ENCODE measurements at places on chromosomes 1 and 21.

GRCh38 chr1:207825719-207826556 is 74.1 kb downstream of the CD46 start:
- DNase-seq, result no peak

- no peak for DNase-seq
Observed at GRCh38 chr1:57300186-57300585, 123.7 kb downstream of the DAB1 start.

DNA sequence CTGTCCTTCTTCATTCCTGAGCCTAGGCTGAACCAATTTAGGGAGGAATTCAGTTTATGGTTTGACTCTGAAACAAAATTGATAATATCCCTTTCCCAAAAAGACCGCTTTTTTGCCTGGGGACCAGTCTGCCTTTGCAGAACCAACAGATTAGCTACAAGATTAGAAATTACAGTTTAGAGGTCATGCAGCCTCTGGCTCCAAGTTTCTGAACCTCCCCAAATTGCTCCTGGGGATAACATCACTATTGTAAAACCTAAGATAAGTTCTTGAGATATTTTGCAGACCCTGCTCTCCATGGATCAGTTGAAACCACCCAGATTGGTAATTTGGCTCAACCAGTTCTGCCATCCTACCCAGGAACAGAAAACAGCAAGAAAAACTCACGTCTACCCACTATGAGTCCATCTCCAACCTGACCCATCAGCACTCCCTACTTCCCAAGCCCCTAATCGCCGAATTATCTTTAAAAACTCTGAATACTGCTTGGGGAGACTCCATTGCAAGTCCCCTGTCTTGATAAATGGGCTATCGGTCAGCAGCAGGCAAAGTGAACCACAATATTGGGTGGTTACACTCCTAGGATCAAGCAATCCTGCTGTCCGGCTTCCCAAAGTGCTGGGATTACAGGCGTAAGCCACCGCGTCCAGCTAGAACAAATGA is 605 bp upstream of the RABGGTB start:
- DNase-seq, result no peak

DNA sequence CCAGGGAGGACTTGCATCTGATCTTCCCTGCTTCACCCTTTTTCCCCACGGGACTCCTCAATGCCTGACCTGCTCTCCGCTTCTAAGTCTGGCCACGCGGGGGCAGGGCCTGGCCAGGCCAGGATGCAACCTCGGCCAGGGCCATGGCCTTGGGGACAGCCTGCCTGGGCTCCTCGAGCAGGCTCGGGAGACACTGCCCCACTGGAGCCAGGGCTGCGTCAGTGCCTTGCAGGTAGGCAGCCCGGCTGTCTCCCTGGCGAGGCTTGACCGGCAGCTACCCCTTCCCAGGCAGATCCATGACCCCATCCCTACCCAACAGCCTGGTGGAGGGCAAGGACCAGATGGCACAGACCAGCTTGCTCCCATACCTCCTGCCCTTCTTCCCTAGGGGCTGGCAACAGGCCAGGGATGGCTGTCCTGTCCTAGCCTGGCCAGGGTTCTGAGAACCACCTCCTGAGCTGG is 2.7 kb upstream of the PRDM16 start:
- no peak for DNase-seq

DNA sequence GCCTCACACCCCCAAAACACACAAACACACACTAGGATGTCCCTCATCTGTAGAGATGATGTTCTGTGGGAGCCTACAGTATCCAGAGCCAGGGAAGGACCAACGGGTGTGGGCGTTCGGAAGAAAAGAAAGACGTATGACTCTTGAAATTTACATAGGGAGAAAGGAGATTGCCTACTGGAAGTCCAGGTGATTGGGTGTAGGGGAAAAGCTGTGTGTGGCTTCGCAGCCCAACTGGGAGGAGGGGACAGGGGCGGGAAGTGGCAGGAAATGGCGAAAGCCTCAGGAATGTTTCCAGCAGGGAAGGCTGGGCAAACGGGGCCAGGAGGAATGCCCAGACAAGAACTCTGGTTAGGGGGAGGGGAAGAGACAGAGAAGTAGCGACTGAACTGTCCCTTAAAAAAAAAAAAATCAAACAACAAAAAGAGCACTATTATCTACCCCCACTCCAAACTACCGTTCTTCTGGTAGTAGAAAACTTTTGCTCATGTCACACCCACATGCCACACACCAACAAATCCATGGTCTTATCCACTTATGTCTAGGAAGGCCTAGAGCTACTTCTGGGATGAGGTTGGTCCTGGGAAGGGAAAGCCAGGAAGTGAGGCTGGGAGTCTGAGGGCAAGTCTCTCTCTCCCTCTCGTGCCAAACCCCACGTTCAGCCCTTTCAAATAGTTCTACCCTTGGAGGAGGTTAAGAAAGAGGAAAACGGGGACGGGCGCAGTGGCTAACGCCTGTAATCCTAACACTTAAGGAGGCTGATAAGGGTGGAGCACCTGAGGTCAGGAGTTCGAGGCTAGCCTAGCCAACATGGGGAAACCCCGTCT is 1.8 kb upstream of the CKS1B start:
- peak; percentile 65 for DNase-seq

DNA sequence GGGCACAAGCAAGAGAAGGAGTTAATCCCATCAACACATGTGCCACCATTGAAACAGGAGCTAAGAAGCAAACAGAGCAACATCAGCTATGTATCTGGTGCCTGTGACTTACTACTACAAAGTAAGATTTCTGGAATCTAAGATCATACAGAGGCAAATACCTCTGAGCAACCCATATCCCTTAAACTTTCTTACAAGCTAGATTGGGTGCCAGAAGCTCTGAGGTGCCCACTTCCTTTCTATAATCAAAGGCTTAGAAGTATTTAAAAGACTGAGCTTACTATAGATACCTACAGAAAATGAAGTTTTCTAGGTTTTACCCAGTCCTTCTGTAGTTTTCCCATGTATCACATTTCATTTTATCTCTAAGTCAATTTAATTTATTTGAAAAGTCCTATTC is 44.4 kb upstream of the ADAM30 start:
- DNase-seq, result no peak

DNA sequence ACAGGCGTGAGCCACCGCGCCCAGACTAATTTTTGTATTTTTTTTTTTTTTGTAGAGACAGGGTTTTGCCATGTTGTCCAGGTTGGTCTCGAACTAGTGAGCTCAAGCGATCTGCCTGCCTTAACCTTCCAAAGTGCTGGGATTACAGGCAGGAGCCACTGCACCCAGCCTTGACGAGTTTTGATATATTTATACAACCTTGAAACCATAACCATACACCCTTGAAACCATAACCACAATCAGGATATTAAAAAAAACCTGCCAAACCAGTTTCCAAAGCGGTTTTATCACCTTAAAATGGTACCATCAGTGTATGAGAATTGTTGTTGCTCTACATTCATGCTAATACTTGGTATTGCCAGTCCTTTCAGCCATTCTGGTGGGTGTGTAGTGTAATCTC is 3.7 kb upstream of the PHACTR4 start:
- no peak for DNase-seq

GRCh38 chr1:195185321-195185720 is 1422.9 kb downstream of the KCNT2 start:
- no peak for DNase-seq

- no peak for DNase-seq
Observed at GRCh38 chr1:145959957-145960467, 2.2 kb upstream of the LIX1L start.

DNA sequence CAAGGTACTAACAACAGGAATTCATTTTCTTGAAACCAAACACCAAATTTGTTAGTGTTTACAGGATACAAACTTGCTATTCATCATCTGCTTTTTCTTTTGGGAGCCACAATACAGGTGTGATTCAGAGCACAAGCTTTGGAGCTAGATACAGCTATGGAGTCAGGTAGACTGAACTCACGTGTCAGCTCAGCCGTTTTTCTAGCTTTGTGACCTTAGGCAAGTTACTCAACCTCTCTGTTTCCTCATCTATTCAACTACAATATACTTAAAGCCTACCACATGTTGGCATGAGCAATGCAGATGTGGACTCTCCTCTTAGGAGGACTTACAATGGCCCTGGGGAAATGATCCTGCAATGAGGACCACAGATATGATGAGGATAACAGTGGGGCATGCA is 6.3 kb downstream of the HTR1D start:
- no peak for DNase-seq

DNA sequence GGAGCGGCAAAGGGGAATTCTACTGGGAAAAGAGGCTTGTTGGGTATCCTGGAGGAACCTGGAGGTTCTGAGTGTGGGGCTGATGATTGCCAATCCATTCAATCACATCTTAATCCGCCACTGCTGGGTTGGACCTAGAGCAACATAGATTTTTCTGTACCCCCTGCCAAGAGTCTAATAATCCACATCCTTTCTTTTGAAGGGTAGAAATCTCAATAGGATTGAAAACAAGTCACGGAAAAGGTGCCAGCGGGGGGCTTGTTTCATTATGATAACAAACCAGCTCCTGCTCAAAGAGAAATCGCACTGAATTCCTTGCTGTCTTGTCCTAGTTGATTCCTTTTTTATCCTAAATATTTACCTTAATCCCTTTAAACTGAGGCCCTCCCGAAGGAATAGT is 528.5 kb downstream of the ADGRL2 start:
- no peak for DNase-seq

DNA sequence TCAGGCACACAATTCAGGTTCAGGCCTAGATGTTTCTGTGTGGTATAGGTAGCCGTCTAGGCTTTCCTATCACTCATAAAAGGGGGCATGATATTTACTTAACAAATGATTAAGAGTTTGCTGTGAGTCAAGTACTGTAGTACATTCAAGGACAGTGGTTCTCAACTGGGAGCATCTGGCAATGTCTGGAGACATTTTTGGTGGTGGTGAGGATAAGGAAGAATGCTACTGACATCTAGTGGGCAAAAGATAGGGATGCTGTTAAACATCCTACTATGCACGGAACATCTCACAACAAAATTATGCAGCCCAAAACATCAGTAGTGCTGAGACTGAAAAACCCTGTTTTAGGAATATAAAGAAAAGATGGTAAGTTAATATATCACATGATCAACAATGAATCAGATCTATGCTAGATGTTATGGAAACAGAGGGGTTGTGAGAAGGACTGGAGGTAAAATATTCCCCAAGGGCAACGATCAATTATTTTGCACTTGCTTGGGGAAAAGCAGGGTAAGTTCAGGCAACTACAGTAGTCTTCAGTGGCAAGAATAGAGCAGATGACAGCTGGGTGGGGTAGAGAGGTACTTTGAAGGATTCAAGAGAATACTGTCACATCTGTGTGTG is 4.9 kb downstream of the DNTTIP2 start:
- DNase-seq, result peak; percentile 8

GRCh38 chr1:245810789-245811337 is 656.1 kb downstream of the KIF26B start:
- DNase-seq, result no peak

GRCh38 chr1:202122639-202123335 is at the start of gene GPR37L1:
Gene GPR37L1 (plus strand): TSS chr1:202122917. CDS start chr1:202122964, 47 bp downstream.
- DNase-seq, result no peak

- no peak for DNase-seq
Observed at GRCh38 chr1:228488125-228488817, 1.1 kb downstream of the RNF187 start.

DNA sequence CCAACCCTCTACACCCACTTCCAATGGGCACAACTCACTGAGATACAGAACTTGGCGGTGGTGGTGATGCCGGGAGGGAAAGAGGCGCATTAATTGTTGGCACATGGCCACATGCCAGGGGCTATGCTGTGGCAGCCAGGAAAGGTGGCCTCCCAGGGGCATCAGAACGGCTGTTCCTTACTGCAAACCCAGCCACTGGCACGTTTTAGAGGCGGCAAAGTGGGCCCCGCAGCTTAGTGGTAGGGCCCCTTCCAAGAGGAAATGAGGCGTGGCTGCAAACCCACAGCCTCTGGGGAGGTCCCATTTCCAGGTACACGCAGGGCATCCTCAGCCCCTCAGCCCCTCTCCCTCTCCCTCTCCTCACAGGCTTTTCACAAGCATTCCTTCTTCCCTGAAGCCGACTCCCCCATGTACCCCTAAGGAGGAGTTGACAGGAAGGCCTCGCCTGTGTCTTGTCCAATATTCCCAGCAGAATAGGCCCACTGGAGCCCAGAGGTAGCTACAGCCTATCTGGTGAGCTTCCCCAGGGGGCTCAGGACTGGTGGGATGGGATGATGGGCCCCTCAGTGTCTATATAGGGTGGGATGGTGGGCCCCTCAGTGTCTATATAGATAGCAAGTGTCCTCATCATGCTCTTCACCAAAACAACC is 166.2 kb downstream of the CLIC6 start:
- DNase-seq, result no peak

GRCh38 chr1:5649795-5650194 is 342.4 kb downstream of the NPHP4 start:
- no peak for DNase-seq

DNA sequence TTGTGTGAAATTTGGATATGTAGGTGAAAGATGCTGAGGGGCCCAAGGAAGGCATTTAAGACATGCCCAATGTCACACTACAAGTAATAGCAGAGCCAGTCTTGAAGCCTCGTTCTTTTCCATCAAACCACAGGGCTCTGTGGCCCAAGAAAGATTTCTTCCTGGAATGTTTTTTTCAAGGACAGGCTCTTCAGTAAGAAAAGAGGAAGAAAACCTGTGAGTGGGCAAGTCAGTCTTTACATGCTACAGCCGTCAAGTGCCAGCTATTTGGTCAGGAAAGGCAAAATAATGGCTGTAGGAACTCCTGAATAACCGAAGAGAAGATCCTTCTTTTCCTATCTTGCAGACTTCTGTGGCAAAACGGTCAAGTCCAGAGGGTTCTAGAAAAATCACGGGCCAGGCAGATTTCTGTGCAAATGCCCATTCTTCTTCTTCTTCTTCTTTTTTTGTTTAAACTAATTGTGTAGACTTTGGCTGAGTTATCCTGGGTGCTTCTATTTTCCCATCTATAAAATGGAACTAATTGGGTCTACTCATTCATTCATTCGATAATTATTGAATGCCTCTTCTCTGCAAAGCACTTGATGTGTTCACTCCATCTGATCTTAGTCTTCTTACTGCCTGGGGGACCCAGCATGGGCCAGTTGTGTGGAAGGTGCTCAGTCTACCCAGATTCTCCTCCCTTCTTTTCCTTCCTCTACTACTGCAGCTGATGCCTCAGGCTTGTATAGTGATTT is 1.9 kb upstream of the ID3 start:
- DNase-seq, result no peak

DNA sequence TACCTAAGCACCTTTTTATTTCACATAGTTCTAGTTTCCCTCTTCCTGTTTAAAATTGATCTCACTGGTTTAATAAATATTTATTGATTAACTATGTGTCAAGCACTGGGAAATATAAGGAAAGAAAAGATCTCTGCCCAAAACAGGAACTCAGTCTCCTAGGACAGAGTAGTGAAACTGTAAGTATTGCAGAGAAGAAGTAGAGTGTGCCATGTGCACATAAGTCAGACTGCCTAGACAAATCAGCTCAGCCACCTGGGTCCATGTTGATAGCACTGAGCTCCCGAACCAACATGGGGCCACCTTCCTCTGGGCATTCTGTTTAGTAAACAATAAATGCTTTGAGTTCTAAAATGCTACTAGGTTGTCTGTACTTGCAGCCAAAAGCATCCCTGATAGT is 9.8 kb upstream of the SSX2IP start:
- no peak for DNase-seq

DNA sequence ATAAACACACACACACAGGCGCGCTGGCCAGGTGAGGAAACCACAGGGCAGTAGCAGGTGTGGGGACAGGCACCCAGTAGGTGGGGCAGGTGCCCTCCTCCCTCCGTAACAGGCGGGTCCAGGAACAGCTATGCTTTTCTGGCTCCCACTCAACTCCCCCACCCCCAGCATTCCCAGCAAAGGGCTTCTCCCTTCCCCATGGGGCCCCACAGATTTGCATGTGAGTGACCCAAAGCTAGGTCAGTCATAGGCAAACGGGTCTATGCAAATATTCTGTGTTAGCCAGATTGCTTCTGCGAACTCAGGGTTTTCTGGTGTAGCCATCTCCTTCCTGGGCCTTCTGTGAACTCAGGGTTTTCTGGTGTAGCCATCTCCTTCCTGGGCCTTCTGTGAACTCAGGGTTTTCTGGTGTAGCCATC is 114.2 kb downstream of the SIK1 start:
- no peak for DNase-seq

All from amniotic stem cell (primary cell).